ENCODE measurements at places on chromosomes 2 and 18.

DNA sequence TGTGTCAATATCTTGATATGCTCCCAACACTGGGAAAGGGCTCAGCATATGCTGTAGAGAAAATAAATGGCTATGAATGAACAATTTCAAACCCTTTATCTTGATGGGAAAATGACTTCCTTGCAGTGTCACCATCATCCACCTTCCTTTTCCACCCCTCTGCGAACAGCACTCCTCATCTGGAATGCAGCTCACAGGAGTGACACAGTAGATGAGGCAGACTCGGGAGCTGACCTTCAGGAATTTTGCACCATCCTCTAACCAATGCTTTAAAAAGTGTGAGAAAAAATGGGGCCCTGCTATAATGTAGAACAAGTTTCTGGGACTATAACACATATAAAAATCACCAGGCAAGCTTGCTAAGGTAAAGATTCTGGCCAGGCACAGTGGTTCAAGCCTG, 41.3 kb upstream of the YPEL5 start:
- DNase-seq: no peak

- no peak for DNase-seq
Observed at GRCh38 chr2:15448250-15448839, 112.8 kb downstream of the NBAS start.

DNA sequence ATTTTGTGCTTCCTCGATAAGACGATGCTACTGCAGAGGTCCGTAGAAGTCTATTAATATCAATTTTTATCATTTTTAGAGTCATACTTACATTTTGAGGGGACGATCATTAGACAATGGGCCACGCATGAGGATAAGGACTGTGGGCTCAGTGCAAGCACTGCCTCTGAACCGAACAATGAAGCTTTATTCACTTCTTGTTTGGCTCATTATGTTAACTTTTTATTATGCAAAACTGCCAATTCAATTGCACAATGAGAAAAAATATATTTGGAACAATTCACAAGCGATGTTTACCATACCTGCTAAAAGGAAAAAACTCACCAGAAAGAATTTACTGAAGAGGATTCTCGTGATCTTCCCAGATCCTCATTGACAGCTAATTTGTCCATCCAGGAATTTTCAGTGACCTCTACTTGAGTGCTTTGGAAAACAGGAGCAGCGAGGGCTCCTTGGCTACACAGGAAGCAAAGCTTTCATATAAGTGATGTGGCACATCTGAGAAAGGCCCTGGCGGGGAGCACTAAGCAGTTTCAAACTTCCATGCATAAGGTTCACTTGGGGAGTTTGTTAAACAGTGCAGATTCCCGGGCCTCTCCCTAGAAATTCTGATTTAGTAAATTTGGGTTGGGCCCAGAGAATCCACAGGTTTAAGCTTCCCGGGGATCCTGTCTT, 13.3 kb upstream of the CAPN13 start:
- DNase-seq: no peak

GRCh38 chr2:215861607-215862350, 151.6 kb downstream of the MREG start:
- no peak for DNase-seq

- no peak for DNase-seq
Observed at GRCh38 chr18:11658989-11659388, 30.1 kb upstream of the GNAL start.

DNA sequence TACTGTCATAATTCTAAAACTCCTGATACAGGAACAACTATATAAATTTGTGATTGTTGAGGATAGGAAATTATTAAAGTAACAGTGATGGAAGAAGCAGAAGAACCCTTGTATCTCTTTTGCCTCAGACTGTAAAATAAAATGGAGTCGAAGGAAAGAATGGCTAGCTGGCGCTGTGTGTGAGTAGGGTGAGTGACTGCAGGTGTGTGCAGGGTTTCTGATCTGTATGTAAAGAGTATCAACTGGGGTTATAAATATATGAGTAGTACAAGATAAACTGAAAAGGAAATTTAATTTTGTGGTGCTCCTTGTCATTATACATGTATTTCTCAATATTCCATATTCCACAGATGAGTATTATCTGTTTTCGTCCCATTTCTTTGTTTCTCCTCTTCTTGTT, 15.2 kb downstream of the POLI start:
- no peak for DNase-seq

DNA sequence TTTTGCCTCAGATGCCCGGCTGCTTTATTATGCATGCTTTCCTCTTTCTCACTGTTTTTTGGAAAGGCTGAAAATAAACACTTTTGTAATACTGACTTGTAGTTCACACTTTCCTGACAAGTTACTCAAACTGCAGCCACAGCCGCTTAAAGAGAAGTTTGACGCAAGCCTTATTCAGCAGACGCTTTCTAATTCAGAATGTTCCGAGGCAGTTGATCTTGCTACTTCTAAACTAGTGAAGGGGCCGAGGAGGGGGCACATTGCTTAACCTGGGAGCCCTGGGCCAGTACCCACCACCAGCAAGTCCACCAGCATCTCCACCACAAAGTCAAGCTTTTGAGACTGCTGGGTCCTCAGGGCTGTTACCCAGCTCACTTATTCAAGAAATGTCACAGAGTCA, 71.8 kb upstream of the SPRED2 start:
- DNase-seq: no peak

Data from NCI-H774 (cell line).